ENCODE measurements at places on chromosomes 6 and 20. TPM values are rescaled to one million over a fixed set of nuclear protein-coding genes. Genes with fewer than 3 reads are reported as not detected.

The MUC21 gene
- total RNA-seq = not detected

The PAK5 gene
- 0.03 TPM for total RNA-seq

The SIGLEC1 gene
- total RNA-seq = not detected

The CFAP206 gene
- total RNA-seq = 0.59 TPM

The IL17F gene
- not detected for total RNA-seq

The RUNX2 gene
- 3.1 TPM for total RNA-seq

The SLC35B2 gene
- total RNA-seq = 149 TPM

The TP53INP2 gene
- total RNA-seq = 7.6 TPM

The MEI4 gene
- total RNA-seq = not detected

The FAM209B gene
- not detected for total RNA-seq

The DZANK1 gene
- total RNA-seq = 1.7 TPM

The ARFGEF3 gene
- total RNA-seq = 1.0 TPM

The BFSP1 gene
- total RNA-seq = 1.3 TPM

The ECT2L gene
- not detected for total RNA-seq

The DEFB119 gene
- total RNA-seq = not detected

The CAPN11 gene
- not detected for total RNA-seq

The HLA-DRA gene
- total RNA-seq = 5.2 TPM

The RRBP1 gene
- total RNA-seq = 244 TPM

The FAM184A gene
- 0.33 TPM for total RNA-seq

The GRIK2 gene
- total RNA-seq = 0.89 TPM

The SERAC1 gene
- 14.8 TPM for total RNA-seq

The PPP1R16B gene
- 0.13 TPM for total RNA-seq

The SLC17A1 gene
- not detected for total RNA-seq

The PDYN gene
- total RNA-seq = not detected

The ATP6V1G2 gene
- total RNA-seq = 4.3 TPM

The KIF25 gene
- 0.72 TPM for total RNA-seq

The EYA2 gene
- total RNA-seq = 0.03 TPM

The GSTA2 gene
- total RNA-seq = not detected

The GHRH gene
- not detected for total RNA-seq

The MCM8 gene
- 5.3 TPM for total RNA-seq

The HLA-DMB gene
- total RNA-seq = 0.07 TPM

The SCRT2 gene
- not detected for total RNA-seq

The ISM1 gene
- total RNA-seq = under 0.01 TPM

The DOK5 gene
- total RNA-seq = 55.3 TPM

The OPRL1 gene
- total RNA-seq = 2.4 TPM
